Activated T-helper 1 cell treated with Interleukin-2 at 50 U/mL for 16 hours (primary cell): ENCODE measurements at places on chromosomes 11 and 22.

DNA sequence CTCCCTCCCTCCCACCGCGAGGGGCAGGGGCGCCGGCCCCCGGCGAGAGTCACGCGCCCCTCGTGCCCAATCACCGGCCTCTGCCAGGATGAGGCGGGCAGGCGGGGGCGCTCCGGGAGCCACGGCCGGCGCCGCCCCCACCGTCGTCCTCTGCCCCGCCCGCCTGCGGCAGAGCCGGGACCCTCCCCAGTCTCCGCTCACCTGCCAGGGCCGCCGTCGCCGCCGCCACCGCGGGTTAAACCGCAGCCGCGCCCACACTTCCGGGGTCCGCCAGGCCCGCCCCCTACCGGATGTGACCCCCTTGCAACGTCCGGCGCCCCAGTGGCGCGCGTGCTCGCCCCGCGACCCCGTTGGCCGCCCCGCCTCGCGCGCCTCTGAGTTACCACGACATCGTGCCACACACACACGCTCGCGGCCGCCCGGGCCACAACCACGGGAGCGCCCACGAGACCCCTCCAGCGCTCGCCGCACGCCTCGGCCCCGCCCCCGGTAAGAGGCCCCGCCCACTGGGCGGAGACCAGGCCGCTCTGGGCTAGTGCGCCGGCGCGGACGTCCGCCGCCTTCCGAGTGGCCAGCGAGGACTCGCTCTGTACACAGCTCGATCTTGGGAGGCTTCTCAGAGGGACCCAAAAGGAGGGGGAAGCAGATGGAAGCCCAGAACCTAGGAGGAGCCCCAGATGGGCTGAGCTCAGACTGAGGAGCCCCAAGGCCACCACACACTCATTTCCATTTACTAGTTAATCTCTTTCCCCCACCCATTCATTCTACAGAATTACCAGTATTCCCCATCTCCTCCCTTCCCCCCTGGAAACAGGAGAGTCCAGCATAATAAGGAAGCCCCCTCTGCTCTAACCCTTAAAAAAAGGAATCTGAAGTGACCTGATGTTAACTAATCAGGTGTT is at the start of gene VPS37C:
TSS of gene VPS37C (minus strand) at position 237 of the 902 bp plus-strand sequence. CDS start 22,597 bp downstream, outside the sequence.
- DNase-seq = peak; percentile 83

DNA sequence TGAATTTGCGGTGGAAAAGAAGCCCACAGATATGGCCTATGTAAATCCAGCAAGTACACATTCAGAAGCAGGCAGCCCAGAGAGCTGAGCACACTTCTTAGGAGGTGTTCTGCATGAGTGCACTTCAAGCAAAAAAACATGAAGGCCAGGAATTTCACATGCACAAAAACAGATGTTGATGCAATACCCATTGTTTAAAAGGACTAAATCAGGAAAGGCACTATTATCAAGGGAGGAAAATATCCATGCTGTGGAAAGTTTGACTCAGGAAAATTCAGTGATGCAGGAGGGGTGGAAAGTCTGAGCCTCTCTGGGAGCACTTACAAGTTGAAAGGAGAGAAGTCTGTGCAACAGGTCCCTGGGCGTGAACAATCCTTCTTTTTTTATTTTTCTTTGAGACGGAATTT is 15.8 kb upstream of the CARS1 start:
- no peak for DNase-seq

DNA sequence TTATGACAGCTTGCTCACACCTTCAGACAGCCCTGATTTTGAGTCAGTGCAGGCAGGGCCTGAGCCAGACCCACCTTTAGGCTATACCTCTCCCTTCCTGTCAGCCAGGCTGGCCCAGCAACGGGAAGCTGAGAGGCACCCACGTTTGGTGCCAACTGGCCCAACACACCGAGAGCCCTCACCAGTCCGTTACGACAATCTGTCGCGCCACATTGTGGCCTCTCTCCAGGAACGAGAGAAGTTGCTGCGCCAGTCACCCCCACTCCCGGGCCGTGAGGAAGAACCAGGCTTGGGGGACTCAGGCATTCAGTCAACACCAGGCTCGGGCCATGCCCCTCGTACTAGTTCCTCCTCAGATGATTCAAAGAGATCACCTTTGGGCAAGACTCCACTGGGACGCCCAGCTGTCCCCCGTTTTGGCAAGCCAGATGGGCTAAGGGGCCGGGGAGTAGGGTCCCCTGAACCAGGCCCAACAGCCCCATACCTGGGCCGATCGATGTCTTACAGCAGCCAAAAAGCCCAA is 13.1 kb downstream of the MED19 start:
- DNase-seq = no peak

- no peak for DNase-seq
Measured at GRCh38 chr11:116465056-116465455, 307.7 kb downstream of the BUD13 start.

DNA sequence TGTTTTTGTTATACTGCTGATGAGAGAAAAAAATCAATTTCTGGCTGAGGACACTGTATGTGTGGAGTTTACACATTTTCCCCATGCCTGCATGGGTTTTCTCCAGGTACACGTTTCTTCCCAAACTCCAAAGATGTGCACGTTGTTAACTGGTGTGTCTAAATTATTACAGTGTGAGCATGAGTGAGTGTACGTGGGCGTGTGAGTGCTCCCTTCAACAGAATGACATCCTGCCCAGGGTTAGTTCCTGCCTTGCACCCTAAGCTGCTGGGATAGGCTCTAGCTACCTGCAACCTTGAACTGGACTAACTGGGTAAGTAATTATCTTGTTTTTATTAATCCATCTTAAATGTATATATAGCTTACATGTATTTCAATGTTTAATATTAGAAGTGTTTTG is 5.5 kb downstream of the NPAT start:
- DNase-seq = no peak
